Mucosa of gallbladder (tissue), 1 donor: ENCODE measurements at places on chromosomes 11 and 22. TPM values are rescaled to one million over a fixed set of nuclear protein-coding genes. Genes with fewer than 3 reads are reported as not detected.

Gene TRIM49
- not detected for total RNA-seq

DNA sequence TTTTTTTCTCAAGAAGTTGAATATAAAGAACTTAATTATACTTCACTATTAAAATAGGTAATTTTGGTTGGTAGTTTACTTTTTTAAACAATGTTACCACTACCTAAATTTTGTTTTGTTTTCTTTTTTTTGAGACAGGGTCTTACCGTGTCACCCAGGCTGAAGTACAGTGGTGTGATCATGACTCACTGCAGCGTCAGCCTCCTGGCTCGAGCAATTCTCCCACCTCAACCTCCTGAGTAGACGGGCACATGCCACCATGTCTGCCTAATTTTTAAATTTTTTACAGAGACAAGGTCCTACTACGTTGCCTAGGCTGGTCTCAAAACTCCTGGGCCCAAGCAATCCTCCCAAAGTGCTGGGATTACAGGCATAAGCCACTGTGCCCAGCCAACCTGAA, 17.6 kb downstream of the SPCS2 start:
- no peak for DNase-seq

GRCh38 chr11:93330446-93330984, at the start of gene DEUP1:
DEUP1 (plus strand) TSS chr11:93330742; CDS start chr11:93332260, 1,518 bp downstream.
- peak; percentile 59 for DNase-seq

- DNase-seq, result no peak
Observed at GRCh38 chr11:83938148-83938547, 652.0 kb upstream of the CCDC90B start.

GRCh38 chr11:66327171-66328030, 8.8 kb downstream of the RIN1 start:
- DNase-seq, result no peak

Gene ELF5
- 0.95 TPM for total RNA-seq

GRCh38 chr11:48000432-48000831, 20.1 kb downstream of the PTPRJ start:
- no peak for DNase-seq

GRCh38 chr11:30729187-30729713, 143.1 kb upstream of the MPPED2 start:
- no peak for DNase-seq

DNA sequence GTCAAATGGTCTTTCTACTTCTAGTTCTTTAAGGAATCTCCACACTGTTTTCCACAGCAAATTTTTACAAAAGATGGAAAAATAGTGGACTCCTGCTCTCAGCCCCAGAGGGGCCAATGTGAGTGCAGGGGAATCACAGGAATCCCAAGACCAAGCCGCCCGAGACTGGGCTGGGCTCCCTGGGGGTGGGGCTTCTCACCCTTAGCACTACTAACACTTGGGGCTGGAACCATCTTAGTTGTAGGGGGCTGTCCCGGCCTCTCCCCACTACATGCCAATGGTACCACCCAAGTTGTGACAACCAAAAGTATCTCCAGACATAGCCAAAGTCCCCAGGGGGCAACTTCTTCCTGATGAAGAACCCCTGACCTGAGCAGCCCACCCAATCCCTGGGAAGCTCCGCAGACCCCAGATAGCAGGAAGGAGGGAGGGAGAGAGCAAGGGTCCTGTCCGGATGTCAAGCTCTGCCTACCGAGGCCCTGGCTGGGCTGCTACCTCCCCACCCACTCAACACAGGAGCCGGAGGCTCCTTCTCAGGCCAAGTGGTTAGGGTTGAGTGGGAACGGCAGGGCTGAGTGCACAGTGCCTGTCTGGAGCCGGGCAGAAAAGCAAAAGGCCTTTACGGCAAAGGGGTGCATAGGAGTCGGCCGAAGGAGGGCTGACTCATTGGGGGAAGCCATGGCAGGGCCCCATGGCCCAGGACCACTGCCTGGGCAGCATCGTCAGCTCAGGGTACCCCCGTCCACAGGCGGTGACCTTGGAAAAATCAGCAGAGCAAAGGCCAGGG, 122.5 kb upstream of the FGF3 start:
- no peak for DNase-seq

- peak; percentile 6 for DNase-seq
Observed at GRCh38 chr11:2772544-2773031, 72.8 kb upstream of the KCNQ1OT1 start.

DNA sequence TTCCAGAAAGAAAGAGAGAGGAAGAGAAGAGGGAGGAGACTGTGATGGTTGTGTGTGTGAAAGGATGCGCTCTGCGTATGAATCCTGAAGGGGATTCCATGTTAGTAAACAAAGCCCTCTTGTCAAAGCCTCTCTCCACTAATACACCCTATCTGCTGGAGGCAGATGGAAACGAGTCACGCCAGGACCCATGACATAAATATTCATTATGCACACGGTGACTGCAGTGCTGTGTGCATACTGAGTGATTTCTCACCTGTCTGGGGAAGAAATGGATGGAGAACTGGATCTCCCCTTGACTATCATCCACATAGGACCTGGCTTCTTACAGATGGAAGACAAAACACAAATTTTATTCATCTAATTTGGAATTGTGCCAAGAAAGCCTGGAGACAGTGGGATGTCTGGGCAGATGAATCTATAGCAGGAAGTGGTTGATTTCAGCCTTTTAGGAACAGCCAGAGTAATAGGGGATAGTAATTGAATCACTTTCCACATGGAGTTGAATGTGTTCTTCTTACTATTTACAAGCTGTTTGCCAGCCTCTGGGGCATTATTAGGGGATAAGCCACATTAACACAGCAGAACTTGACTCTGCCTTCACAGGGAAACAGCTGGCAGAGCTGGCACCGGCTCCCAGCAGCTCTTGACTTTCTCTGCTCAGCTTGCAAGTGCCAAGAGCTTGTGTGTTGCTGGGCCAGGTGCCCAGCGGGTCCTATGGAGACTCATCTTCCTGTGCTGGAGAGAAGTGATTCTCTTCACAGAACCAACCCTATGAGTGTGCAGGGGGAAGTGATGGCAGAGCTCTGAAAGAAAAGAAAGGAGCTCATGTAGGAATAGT, 9.0 kb downstream of the MTNR1B start:
- DNase-seq, result no peak

- DNase-seq, result no peak
Observed at GRCh38 chr11:44380009-44380313, 70.0 kb upstream of the ALX4 start.

GRCh38 chr22:31248138-31248745, 36.1 kb downstream of the LIMK2 start:
- peak; percentile 76 for DNase-seq

- DNase-seq, result no peak
Observed at GRCh38 chr22:37007651-37008050, 11.6 kb downstream of the TST start.

GRCh38 chr11:123559523-123559955, 94.9 kb downstream of the SCN3B start:
- no peak for DNase-seq

DNA sequence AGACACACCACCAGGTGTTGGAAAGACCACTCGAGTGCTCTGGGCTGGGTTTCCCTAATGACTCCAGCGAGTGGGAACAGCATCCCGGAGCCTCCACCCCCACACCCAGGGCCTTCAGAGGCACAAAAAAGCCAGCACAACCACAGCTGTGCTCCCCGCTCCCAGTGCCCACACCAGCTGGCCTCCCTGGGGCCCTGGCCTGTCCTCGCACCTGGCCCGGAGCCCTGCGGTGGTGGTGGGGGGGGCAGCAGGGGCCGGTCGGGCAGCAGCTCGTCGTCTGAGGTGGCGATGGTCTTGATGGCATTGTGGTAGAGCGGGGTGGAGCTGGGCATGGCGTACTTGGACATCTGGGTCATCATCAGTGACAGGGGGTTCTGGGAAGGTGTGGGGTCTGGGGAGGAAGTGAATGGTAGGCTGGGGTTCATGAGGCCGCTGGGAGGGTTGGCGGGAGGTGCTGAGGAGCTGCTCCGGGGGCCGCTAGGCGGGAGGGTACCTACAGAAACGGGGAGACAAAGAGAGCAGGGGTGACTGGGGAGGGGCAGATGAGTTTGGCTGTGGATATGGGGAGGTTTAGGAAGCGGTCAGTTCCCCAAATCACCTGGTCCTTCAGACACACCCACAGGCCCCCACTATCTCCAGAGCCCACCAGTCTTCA, 16.1 kb downstream of the CXCR5 start:
- no peak for DNase-seq

GRCh38 chr22:40345271-40345670, 1.0 kb upstream of the ADSL start:
- DNase-seq, result no peak

Gene GAB4
- not detected for total RNA-seq

Gene ZBTB3
- total RNA-seq, result 21.4 TPM

Gene UBE2L3
- 55.4 TPM for total RNA-seq
